NT2/D1 (cell line): ENCODE measurements at places on chromosomes 6 and 20.

GRCh38 chr6:110965629-110966229 is 7.2 kb downstream of the GTF3C6 start:
- DNase-seq, result no peak

GRCh38 chr6:170063851-170064602 is 226.9 kb downstream of the DLL1 start:
- DNase-seq, result no peak

DNA sequence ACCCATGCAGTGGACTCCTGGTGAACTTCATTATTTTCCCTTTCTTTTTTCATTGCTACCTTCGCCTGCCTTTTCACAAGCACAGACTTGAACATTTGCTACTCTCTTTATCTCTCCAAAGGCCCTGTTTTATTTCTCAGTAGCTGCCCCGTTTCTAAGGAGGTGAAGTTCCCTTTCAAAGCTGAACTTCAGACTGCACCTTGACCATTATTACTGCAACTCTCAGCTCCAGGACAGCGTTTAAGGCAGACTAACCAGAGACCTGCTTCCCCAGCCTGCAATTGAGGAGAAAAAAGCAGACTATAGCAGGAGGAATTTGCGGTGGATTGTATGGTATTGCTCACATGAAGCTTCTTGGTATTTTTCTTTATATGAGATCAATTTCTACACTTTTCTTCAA is 460.7 kb downstream of the CBLN4 start:
- DNase-seq, result no peak

DNA sequence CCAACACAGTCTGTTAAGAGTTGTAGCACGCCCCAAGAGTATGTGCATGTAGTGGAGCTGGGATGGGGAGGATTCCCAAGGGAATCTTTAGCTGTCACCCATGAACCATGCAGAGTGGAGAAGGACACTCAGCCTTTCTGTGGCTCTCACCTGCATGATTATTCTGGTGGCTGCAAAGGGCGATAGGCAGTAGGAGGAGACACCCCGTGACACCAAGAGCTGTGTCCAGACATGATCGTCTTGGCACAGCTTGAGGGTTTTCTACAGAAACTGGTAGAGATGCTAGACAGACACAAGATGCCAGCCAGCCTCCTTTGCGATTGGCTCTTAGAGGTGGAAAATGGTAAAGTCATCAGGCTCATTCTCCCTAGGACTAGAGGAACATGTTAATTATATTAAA is 3.1 kb upstream of the CSE1L start:
- no peak for DNase-seq

DNA sequence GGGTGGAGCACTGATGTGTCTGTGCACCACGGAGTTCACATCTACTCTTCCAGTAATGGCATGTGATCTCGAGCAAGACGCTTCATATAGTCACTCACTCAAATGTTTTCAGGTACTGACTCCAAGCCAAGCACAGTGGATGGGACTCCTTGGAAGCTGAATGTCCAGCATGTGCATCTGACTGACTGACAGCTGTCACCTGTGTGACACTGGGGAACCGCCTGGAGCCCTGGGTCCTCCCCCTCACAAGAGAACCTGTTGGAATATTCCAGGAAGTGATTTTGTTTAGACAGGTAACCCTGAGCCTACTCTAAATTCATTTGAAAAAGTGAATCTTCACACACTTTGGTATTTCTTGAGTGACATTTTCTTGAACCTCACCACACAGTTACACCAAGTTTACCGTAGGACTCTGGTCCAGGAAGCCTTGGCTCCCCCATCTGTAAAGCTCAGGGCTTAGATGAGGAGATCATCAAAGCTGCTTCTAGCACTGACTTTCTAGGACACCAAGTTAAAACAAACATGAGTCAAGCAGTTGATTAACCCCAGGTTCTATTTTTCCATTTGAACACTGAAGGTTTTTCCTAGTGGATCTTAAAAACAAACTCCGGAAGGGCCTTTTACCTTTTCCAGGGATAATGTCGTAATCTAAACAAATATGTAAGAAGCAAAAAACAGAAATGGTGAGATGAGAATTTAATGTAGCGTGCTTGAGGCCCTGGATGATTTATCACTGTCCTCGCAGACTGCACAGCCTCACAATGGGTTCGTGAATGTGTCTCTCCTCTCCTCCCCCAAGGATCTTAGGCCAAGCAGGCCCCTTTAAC is 50.1 kb downstream of the EDN3 start:
- no peak for DNase-seq

DNA sequence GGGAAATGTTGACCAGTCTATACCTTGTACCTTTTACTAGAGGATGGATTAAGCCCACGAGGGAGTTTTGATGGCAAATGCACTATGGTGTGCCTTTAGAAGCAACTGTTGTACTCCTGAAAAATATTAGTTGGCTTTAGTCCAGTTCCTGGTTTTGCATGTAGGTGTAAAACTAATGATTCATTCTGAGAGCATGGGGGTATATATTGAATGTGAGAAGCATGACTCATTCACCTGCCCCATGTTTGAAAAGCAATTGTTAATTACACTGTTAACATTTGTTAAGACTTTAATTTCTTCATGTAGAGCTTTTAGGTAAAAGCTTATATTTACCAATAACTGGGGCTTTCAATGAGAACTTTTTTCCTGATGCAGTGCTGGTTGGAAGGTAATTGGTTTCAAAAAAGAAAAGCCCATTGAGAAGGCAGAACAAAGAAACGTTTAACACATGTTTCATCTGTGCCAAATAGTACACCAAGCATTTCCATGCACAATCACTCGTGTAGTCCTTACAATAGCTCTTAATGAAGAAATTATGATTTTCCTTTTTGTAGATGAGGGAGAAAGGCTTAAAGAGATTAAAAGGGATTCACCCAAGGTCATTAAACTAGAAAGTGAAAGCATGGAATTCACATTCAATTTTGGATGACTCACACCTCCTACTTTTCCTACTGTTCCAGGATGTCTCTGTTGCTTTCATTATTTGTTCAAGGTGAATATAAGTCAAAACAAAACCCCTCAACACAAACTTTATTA is 134.1 kb downstream of the CCDC170 start:
- no peak for DNase-seq

GRCh38 chr6:40912158-40912946 is 126.7 kb downstream of the UNC5CL start:
- DNase-seq, result no peak

DNA sequence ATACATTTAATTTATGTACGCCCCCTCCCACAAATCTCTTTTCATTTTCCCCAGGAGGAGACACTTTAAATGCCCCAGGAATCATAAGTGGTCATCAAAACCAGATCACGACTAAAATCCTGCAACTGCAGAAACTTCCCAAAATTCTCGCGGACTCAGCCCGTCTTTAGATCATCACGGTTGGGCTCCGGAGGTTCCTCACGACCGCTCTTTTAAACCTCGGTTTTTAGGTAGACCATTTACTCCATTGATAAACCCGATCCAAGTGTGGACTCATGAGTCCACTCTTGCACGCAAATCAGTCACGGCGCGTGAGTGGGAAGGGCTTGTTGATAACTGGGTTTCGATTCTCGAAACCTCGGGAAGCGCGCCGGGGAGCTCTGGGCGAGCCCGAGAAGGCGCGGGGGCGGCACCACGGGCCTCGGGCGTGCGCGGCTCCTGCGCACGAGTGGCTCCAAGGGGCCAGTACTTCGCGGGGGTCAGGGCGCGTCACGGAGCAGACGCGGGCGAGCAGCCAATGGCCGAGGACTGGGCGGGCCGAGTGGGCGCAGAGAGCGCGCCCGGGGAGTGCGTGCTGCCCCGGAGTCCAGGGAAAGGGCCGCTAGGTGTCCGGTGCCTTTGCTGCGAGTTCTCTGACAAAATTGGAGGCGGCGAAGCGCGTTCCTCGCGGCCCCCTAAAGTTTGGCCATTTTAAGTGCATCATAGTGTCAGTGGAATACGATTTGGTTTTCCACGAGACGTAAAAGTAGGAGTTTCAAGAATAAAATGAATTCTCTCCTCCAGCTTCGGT is 635 bp upstream of the TENT5A start:
- DNase-seq, result no peak

DNA sequence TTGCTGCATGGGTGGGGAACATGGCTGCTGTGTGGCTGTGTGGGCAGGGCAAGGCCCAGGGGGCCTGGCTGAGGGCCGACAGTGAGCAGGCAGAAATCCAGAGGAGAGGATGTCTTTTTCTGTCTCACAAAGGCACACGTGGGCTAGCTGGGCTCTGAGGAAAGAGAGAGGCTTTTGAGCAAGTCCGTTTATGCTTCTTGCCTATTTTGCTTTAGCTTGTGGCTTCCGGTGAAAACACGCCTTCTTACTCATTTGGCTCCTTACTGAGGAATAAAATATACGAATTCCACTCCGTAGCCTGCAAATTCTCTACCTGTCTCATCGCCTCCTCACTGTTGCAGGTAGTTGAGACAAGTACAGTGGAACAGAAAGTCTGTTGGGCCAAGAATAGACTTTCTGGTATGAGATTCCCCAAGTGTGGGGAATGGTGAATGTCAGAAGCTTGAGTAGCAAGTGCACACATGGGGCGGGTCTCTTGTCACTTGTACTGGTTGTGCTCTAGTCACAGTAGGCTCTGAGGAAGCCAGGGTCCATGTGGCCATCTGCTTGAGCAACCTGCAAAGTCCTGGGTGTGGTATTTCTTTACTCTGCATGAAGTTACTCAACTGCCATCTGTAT is 28.4 kb downstream of the WRNIP1 start:
- DNase-seq, result no peak

DNA sequence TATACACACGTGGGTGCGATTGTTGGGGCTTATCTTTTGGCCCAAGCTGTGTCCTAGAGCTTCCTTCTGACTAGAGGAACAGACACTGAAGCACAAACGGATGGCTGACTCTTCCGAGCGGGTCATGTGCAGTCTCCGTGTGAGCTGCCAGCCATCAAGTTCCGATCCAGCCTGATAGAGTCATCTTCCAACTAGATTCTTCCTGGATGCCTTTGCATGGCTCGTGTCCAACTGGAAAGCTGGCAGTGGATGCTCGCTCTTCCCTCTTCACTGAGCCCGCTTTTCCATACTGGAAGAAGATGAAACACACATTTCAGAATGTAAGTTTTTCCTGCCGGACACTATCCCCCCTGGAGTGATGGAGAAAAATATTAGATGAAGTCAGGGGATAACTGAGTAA is 148.1 kb downstream of the SCML4 start:
- no peak for DNase-seq

GRCh38 chr20:4512891-4513550 is 208.7 kb upstream of the PRND start:
- no peak for DNase-seq

- peak; percentile 11 for DNase-seq
These were observed 182.1 kb downstream of the UTRN start for GRCh38 chr6:144467172-144467762.

DNA sequence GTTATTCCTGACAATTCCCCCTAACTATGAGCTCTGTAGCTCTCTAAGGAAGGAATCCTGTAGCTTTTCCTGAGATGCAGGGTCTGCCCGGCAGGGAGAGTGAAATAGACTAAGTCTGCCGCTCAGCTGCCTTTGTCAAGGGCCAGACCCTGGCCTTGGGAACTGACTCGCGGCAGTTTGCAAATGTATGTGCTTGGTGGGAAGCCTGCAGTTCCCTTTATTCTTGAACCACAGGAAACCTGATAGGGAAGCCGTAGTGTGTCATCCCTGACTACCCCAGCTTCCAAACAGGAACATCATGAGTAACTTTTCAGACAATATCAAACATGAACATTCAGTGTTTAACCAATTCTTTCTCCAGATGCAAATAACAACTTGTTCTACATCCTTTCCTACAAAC is 78.7 kb upstream of the IFNGR1 start:
- peak; percentile 88 for DNase-seq

GRCh38 chr20:37372441-37372840 is 26.5 kb downstream of the SRC start:
- DNase-seq, result no peak

DNA sequence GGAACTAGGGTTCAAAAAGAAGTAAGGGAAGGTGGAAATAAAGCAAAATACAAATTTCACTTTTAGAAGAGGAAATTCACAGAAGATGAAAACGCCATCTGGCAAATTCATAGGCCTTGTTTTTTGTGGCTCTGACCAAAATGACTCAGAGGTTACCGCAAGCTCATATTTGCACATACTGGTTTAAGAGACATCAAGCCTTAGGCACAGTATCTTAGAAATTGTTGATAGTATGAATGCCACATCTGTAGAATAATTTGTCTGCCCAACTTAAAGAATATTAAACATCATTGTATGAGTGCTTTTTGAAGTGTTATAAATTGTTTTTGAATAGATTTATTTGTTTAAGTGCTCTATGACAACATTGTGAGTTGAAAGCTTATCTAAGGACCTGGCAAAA is 10.6 kb downstream of the TAAR1 start:
- no peak for DNase-seq

GRCh38 chr6:5365436-5366195 is 104.3 kb downstream of the FARS2 start:
- DNase-seq, result no peak

DNA sequence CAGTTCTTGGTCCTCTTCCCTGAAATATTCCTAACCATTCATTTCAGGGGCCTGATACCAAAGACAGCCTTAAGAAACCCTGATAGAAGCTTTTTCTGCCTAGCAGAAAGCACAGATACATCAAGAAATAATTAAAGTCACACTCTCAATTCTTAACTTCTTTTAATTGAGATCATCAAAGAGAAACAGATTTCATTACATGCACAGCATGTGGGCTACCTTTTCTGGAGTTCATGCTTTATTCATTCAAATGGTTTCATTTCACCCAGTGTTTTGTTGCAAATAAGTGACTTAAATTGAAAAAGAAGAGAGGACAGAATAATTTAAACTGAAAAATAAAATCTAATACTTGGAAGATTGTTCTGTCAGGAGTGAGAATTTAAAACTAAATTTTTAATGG is 192.6 kb upstream of the GGTLC1 start:
- DNase-seq, result no peak

GRCh38 chr6:168054765-168055560 is 24.0 kb downstream of the FRMD1 start:
- DNase-seq, result no peak

- no peak for DNase-seq
These were observed 411.7 kb downstream of the C6orf118 start for GRCh38 chr6:164897523-164898235.
